Stimulated activated naive CD8-positive, alpha-beta T cell treated with anti-CD3 and anti-CD28 coated beads, Interleukin-15, Interleukin-2, amounts not matched to agents 100 U/mL and 50 U/mL, for 24 hours (primary cell): ENCODE measurements at places on chromosomes 7 and 10.

GRCh38 chr10:31836569-31837406 is 91.8 kb downstream of the ARHGAP12 start:
- DNase-seq = no peak

DNA sequence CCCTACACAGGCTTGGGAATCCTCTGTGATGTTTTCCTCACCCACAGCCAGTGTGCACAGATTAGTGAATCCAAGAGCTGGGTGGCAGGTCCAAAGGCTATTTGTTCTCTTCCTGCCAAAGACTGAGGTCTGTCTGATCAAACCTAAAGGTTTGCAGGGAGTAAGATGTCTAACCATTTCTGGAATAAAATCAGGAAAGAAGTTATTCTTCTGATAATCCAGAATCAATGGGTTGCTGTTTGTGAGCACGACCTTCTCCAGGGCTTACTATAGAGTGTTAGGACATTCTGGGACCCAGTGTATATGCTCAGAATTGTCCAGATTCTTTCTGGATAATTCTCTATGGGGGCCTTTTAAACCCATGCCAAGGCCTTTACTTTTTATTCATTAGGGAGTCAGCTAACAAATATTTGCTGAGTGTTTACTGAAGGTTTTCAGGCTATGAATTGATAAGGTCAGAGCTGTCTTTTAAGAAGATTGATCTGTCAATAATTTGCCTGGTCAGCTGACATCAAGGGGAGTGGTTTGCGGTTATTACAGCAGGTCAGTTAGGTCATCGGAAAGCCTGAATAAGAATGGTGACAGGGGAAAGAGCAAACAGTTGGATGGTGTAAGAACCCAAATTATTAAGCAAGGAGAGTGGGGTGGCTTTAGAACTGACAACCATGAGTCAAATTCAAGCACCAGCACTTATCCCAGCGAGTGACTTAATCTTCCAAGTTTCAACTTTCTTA is 7.5 kb upstream of the TECTB start:
- no peak for DNase-seq

DNA sequence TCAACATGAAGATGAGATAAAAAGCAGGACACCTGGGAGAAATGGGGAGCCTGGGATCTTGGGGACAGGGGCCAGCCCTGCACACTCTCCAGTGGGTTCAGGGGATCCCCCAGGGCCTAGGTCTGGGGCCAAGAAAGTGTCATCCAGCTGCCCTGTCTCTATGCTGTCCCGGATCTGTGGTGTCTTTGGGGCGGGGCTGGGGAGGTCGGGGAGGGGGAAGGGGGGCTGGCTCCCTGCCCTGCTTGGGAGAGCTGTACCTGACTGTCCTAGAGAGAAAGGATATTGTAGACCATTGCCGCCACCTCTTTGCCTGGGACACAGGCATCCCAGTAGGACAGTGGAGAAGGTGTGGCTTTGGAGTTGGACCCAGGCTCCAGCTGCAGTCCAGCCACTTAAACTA is 7.0 kb upstream of the SPACDR start:
- no peak for DNase-seq

- no peak for DNase-seq
These were observed 122.6 kb downstream of the DKK1 start for GRCh38 chr10:52436664-52437063.

DNA sequence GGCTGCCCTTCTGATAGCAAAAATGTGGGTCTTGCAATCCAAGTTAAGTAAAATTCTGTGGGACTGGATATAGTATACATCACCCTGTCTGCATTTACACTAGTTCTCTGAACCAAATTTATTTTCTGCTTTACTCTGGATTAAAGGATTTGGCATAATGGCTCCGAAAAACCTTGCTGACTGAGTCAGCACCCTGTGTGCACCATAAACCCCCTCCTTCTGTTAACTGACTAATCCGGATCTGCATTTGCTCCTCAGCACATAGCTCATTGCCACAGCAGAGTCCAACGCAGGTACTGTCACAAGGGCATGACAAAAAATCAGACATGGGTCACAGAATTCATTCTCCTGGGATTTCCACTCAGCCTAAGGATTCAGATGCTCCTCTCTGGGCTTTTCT is 1.3 kb downstream of the OR2A5 start:
- no peak for DNase-seq

DNA sequence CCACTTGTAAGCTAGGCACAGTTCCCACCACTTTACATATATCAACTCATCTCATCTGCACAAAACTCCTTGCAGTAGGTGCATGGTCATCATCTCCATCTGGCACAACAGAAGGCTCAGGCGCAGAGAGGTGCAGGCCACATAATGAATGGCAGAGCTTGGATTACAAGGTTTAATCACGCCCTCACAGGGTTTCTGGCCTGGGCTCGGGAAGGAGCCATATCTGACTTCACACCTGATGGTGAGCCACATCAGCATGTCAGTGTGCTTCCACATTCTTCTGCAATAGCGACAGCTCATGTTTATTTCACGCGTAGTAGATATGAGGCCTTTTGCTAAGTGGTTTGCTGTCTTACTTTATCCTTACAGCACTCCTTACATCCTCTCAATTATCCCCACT is 650.2 kb downstream of the INHBA start:
- no peak for DNase-seq

DNA sequence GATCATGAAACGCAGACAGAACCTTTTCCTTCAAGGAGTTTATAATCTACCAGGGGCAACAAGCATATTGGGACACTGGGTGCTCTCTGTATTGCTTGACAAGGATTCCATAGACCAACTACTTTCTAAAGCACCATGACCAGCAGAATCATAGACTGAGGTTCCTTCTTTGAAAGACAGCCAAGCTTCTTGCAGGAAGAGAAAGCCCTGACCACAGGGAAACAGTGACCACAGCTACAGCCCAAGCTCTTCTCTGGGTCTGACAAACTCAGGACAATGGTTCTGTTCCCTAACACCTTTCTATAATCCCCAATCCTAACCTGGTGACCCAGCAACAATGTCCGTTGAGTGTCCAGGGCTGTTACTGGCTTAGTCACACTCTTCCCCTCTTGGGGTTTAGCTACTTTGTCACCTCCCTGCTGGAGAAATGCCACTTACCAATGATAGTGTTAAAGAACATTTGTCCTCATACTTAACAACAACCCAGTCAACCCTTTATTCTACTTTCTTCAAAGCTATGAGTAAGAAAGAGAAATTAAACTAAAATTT is 155.7 kb downstream of the JAZF1 start:
- DNase-seq = no peak

DNA sequence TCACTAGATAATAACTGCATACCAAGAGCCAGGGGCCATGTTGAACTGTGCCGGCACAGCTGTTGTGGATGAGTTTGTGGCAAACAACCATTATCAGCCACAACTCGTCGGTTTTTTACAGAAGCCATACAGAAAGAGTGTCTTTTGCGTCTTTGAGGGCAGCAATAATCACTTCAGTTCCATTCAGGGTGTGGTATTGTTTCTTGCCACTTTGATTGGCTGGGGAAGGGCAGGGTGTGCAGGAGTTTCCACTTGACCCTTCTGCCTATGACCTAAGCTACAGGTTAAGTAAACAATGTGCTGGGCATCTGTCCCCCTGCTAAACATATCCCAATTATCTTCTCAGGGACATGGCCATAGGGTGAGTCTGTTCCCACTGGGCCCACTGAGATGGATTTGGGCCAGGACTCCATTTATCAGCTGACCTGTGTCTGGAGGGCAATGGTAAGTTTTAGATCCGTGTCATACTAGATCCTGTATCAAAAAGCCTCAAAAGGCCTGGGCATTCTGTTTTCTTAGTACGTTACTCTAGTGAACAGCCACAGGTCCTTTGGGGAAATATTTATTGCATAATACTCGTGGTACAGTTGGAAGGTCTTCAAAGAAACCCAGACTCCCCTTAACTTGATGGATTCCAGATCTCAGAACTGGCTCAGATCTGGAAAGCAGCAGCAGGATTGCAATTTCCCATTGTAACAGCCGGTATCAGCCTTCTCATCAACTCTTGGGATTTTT is 15.9 kb downstream of the ZNF3 start:
- no peak for DNase-seq
